ENCODE measurements at places on chromosomes 2 and 18.

DNA sequence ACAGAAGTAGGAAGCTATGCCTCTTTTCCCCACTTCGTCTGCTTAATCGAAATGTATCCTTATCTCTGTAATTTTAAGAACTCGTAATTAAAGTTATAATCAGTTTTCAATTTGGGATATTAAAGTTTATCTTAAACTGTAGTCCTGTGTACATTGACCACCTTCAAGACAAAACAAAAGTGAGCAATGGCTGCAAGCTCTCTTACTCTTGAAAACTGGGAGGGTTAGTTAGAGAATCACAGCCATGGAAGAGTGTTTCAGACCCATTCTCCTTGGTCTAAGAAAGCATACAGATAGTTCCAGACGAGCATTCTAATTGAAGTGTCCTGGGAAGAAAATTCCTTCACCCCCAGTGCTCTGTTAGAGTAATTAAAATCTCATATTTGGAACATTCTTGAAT lies 2.0 kb downstream of the KCMF1 start:
- DNase-seq = no peak

DNA sequence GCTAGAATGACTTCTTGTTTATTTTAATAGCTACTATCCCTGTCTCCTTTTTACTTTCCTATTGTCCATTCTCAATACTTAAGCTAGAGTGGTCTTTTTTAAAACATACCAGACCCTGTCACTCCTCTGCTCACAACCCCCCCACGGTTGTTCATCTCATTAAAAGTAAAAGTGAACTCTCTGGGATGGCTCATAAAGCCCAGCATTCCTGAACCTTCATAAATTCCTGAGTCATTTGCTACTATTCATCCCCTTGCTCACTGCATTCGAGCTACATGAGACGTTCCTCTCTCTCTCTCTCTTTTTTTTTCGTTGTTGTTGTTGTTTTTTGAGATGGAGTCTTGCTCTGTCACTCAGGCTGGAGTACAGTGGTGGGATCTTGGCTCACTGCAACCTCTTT lies 148.7 kb upstream of the DSEL start:
- peak; percentile 62 for DNase-seq

DNA sequence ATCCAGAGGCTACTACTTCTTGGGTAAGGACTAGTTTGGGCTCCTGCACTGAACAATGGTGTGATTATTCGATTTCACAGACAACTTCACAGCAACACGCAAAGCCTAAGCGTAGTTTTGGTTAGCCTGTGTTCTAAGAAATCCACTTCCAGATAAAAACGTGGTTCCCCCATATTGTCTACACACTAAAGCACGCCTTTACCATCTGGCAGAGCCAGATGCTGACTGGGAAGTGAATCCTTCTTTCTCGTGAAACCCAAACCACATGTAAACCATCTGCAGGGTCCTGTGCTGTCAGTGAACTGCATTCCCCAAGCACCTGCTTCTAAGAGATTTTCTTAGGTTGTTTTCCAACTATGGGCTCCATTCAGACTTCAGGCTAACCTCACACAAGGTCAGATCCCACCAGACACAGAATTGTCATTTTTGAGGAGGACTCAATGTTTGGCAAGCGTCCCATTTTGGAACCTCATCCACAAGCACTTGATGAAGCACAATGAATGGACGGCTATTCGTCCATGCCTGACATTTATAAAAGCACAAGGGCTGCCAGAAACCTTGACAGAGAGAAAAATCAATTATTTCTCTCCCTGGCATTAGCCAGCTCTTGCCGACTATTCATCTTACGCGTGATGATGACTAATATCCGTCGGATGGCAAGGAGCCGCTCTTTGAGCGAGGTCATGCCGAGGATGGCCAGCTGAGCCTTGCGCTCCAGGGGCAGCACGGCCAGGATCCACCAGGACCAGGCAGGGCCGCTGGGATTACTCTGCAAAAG lies 38.4 kb downstream of the LONRF2 start:
- DNase-seq = no peak

DNA sequence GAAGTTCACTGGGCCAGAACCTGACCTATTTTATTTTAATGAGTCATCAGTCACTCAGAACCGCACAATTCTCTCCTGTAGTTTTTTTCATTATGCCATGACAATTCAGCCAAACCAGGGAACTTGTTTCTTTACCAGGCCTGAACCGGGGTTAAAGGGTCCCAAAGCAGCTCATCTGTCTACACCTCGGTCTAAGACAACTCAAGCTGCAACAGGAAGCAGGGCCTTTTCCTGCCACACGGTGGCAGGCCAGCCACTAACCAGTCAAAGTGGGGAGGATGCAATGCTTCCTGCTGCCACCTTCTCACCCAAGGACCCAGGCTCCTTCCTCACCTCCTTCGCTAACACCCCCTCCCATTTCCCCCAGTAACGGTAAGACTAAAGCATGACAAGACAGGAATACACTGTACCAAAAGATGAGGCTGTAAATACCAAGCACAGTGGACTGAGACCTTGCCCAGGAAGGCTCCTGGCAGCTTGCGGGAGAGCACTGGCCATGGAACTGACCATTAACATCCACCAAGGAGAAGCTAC lies 56.7 kb upstream of the ACKR3 start:
- peak; percentile 34 for DNase-seq

DNA sequence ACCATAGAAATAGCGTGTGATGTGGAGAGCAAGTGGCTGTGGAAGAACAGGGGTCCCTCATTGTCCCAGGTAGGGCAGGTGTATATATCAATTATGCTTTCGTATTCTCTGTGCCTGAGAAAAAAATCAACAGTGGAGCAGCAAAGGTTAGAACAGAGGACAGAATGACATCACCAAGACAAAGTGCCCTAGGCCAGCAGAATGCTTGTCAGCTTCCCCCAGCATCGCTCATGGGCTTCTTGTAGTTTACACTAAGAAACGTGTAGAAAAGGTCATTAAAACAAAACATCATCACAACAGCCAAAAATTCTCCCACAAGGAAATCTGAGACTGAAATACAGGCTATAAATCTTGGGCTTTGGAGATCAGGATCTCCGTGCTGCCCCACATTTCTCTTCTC lies 288.0 kb downstream of the TDRD15 start:
- DNase-seq = no peak

Data from IMR-90 (cell line).